GM12878 (cell line): ENCODE measurements at places on chromosomes 2 and 18. TPM values are rescaled to one million over a fixed set of nuclear protein-coding genes. Genes with fewer than 3 reads are reported as not detected.

The CD28 gene
- not detected in 2 replicates for polyA plus RNA-seq

The GRHL1 gene
- polyA plus RNA-seq, result 0.50 and 0.54 TPM in 2 replicates

The CRYGD gene
- not detected in 2 replicates for polyA plus RNA-seq

The LYPD6 gene
- not detected in 2 replicates for polyA plus RNA-seq

The DSG1 gene
- 3.5 and 3.7 TPM in 2 replicates for polyA plus RNA-seq

The STPG4 gene
- polyA plus RNA-seq, result 0.19 TPM in 1 of 2 replicates, not detected in the other

The OBSL1 gene
- not detected in 2 replicates for polyA plus RNA-seq

The ZNF532 gene
- 0.63 and 0.76 TPM in 2 replicates for polyA plus RNA-seq

The TCF23 gene
- polyA plus RNA-seq, result 0.02 TPM in 1 of 2 replicates, not detected in the other

The KCNK3 gene
- not detected in 2 replicates for polyA plus RNA-seq

The LCT gene
- 0.06 TPM in 1 of 2 replicates, not detected in the other for polyA plus RNA-seq

The PGAP1 gene
- 2.0 and 2.9 TPM in 2 replicates for polyA plus RNA-seq

The DYNAP gene
- not detected in 2 replicates for polyA plus RNA-seq

DNA sequence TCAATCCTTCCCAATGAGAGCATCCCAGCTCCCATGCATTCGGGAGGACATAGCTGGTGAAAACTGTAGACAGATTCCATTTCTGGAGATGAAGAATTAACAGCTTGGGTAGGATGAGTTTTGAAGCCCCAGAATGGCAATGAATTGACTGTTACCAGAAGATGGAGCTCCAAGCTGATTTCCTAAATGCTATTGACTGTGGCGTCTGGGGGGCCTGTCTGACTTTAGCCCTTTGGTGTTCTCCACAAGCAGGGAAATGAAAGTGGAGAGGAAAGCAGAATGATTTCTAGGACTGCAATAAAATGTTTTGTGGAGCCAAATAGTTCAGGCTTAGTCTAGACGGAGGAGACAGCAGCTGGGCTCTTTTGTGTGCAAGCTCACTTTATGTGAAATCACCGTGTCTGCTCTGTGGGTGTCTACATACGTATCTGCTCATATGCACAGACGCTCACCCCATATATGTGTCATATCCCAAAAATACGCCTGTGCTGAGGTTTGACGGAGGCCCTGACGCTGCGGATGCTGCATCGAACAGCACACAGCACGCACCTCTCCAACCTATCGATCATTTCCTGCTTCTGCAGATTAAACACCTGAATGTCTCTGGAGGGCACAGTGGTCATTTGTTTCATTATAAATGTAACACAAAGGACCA is 166.4 kb upstream of the PXDN start:
- DNase-seq, result no peak

GRCh38 chr18:11324956-11325882 is 175.8 kb upstream of the PIEZO2 start:
- peak; percentile 63 for DNase-seq

GRCh38 chr2:127637725-127638252 is 8.2 kb upstream of the GPR17 start:
- no peak for DNase-seq

GRCh38 chr2:186746584-186746983 is 52.7 kb downstream of the FAM171B start:
- DNase-seq, result peak; percentile 60

GRCh38 chr2:203553784-203554183 is 18.7 kb upstream of the RAPH1 start:
- no peak for DNase-seq

GRCh38 chr2:225117051-225117716 is 74.9 kb upstream of the DOCK10 start:
- DNase-seq, result no peak

GRCh38 chr2:224909885-224910573 is 132.2 kb downstream of the DOCK10 start:
- no peak for DNase-seq

DNA sequence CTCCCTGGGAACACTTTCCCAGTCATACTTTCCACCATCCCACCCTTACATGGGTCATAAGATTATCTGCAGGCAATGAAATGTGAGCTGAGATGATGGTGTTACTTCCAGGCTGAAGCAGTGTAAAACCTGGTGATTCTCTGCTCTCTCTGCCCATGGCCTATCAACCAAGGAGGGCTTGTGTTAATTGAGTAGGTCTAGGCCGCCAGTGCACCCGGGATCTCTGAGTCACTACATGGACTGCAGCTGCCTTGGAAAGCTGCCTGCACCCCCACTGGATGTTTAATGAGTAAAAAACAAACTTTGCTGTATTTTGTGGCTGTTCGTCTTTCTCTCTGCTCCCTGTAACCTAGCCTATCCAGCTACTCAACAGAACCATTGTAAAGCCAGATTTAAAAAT is 451.7 kb upstream of the SMIM21 start:
- DNase-seq, result no peak

GRCh38 chr2:70089220-70089982 is 2.1 kb downstream of the PCBP1 start:
- DNase-seq, result no peak

- no peak for DNase-seq
Observed at GRCh38 chr2:66080127-66080526, 354.8 kb upstream of the MEIS1 start.

GRCh38 chr2:69291004-69291650 is 95.9 kb downstream of the GFPT1 start:
- no peak for DNase-seq

DNA sequence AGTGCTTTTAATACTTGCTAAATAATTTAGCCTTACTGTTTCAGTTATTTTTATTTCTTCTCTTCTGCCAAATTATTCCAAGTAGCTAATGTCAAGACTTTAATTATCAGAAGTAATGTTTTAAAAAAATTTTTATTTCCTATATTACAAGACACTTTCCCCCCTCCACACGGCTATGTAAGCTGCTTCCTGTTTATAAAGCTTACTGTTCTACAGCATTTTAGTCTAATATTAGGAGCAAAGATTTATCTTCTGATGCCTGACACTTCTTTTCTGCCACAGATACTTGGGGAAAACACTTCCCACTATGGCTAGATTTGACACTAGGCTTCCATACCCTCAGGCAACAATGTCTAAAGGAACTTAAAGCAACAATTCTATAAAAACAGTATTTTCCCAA is 62.3 kb downstream of the ROCK1 start:
- no peak for DNase-seq

GRCh38 chr2:23867449-23867848 is 59.5 kb downstream of the ATAD2B start:
- DNase-seq, result no peak

DNA sequence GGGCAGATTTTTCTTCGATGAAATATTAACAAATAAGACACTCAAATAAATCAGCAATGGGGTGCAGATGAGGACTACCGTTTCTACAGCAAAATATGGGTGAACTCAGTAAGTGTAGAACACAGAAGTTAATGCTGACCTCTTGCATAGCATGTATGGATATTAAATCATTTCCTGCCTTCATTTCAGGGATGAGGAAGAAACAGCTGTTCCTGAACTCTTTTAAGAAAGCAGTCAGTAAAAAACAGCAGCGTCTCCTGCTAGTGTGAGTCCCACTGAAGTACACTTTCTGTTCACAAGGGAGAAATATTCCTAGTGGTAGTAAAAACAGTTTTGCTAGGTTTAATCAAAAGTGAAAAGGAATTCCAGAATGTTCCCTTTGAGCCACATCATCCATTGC is 379.0 kb downstream of the ZEB2 start:
- DNase-seq, result no peak

DNA sequence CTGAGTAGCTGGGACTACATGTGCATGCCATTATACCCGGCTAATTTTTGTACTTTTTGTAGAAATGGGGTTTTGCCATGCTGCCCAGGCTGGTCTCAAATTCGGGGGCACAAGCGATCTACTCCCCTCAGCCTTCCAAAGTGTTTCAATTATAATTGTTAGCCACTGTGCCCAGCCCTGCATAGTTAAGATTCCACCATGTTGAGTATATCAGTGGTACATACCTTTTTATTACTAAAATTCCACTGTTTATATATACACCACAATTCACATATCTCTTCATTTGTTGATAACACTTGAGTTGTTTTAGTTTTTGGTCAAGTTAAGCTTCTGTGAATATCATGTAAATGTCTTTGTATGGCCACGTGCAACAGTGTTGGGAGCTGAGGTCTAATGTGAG is 12.8 kb upstream of the FMNL2 start:
- DNase-seq, result no peak
